Activated CD4-positive, alpha-beta T cell treated with anti-CD3 and anti-CD28 coated beads for 24 hours (primary cell): ENCODE measurements at places on chromosomes 4 and X.

- no peak for DNase-seq
Observed at GRCh38 chr4:105683038-105683437, 25.5 kb downstream of the INTS12 start.

- DNase-seq: no peak
Observed at GRCh38 chr4:185708348-185708747, 103.6 kb downstream of the SORBS2 start.

- DNase-seq: no peak
Observed at GRCh38 chr4:139084804-139085093, 69.2 kb downstream of the NOCT start.

GRCh38 chr4:74578329-74578728, 133.4 kb downstream of the AREG start:
- no peak for DNase-seq

DNA sequence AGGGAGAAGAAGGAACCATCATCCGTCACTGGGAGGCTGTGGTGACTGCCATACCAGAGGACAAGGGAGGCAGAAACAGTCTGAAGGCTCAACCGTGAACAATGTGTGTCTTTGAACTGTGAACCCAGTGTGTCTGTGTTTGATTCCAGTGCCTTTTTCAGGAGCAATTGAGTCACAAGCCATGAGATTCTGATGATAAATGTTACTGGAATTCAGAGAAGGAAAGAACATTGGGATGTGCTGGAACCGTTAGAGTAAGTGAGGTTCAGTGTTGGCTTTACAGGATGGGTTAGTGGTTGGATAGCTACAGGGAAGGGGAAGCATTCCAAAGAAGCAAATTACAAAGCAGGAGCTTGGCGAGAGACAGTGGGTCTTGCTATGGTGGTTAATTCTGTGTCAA, 464.4 kb downstream of the TRIML1 start:
- no peak for DNase-seq

DNA sequence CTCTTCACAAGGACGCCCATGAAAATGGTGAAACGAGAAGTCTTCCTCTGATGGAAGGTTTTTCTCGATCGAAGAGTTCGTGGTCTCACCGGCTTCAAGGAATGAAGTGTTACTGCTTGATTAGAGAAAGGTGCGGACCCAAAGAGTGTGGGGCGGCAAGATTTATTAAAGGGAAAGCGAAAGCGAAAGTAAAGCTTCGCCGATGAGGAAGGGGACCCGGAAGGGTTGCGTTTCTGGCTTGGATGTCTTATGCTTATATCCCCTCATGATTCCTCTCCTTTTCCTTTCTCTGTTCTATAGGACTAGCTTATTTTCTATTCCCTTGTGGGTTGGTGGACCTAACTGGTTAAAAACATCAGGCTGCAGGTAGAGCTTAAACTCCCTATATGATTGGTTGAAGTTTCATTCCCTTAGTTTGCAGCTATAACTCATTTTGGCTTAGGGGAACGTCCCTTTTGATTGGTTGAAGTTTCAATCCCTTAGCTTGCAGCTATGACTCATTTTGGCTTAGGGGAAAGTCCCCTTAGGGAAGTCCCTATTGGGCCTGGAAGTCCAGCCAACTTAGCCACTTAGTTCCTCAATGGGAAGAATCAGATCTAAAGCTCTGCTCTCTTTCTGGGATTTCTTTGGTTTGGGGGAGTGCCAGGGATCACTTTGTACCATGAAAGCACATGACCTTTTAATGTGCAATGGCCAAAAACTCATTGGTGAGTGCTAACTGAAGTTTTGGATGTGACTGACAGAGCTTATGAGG, 1025.0 kb upstream of the PCDH10 start:
- no peak for DNase-seq

DNA sequence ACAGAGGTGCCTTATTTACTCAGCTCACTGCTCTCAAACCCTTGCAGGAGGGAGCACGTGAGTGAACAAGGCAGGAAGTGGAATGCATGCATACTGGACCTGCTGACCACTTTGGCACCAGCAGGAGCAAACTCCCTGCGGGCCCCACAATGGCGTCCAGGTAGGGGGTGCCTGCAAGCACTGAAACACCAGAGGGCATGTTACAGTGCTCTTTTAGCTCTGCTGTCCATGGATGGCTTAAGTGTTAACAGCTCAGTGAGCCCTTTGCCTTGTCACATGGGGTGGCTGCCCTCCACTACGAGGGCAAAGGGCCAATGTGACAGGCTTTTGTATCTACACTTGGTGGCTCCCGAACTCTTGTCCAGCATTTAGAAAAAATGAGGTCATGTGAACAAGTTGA, 199.5 kb upstream of the UGT8 start:
- DNase-seq: no peak

DNA sequence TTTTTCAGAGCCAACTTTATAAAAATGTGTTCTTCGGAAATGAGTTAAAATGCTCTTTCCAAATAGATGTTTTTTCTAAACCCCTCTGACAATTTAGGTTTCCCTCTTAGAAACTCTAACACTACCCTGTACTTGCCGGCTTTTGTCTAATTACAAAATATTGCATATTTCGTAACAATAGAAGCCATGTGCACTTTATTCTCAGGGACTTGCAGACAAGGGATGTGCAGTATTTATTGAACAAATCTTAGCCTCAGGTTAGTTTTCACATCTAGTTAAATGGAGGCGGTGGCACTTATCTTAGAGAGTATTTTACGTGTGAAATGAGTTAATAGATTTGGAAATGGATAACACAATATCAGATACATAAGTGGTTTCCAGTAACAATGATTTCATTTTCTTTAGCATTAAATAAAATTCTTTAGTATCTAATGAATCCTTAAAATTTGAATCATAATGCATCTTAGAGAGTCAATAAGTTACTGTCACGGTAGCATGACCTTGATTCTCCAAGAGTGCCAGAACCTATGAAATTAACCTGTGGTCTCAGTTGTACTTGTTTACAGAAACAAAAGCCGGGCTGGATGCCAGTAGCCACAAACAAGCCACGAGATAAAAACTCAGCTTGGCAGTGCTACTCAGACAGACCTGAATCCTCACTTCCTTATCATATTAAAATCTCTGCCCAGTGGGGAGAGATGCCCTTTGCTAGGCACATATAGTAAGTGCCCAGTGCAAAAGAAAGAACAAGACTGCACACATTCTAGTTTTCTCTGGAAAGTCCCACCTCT, 772 bp upstream of the PABPC4L start:
- no peak for DNase-seq

GRCh38 chr4:5758741-5759140, 47.7 kb downstream of the EVC start:
- peak; percentile 28 for DNase-seq

GRCh38 chrX:130848763-130849162, 54.2 kb downstream of the ENOX2 start:
- no peak for DNase-seq

GRCh38 chr4:172147687-172148086, 334.5 kb downstream of the GALNTL6 start:
- no peak for DNase-seq

DNA sequence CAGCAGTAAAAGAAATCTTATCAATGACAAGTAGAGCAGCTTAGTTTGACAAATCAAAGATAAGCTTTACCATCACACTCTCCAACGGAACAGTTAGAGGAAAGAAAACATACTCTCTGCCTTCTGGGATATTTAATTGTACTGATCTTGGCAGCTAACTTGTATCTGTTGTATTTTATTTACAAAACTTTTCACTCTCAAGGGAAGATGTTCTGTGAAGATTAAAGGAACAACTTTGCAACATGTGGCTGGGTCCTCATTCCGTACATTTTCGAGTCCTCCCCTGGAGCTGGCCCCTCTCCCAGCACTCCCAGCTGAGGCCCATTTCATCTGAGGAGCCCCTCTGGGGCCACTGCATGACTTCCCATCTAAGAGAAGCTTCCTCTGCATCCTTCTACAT, 74.4 kb downstream of the RPS3A start:
- no peak for DNase-seq

DNA sequence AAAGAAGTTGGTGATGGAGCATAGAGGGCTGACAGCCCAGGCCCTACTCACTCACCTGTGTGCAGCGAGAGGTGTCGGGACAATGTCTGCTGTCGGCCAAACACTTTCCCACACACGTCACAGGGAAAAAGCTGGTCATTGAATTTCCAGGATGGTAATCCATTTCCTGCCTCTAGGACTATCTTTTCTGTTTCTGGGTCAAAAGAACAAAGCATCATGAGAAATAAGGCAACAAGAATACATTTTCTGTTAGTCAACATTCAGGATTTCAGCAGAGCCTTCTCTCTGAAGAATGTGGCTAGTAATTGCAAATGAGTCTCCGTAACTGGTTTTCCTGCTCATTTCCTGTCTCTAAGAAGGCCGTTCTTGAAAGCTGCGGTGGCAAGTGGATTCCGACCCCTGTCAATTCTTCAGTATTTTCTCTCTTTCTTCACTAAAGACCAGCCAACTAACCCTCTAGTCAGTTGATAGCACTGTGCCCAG, 99.4 kb downstream of the C4orf51 start:
- DNase-seq: no peak

DNA sequence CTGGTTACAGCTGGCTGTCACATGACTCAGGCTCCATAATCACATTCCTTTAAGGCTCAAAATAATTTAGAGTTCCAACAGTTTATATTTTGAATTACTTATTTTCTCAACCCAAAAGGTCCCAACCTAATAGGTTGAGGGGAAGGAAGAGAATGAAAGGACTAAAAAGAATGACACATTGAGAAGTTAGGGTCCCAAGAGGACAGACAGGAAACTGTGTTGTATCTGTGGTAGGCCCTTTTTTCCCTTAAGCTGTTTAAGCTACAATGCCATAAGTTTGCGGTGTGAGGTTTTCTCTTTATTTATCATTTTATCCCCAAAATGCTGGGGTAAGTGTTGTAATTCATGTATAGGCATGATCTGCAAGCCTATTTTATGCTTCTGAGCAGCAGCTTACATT, 290.2 kb downstream of the ZNF674 start:
- no peak for DNase-seq

DNA sequence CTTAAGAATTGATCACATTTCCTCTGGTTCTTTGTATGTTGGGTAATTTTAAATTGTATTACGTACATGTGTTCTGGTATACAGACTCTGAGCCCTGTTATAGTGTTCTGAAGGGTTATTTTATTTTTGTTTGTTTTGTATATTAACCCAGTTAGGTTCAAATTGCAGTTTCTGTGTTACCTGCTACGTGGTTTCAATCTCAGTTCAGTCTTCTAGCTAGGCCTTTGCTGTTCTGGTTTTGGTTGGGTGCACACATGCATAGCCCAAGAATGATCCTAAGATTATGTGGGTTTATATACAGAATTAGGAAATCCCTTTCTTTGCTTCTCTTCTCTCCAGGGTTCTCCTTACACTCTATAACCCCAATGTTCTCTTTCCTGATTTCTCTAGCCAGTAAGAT, 161.0 kb downstream of the PPP1R2C start:
- no peak for DNase-seq

DNA sequence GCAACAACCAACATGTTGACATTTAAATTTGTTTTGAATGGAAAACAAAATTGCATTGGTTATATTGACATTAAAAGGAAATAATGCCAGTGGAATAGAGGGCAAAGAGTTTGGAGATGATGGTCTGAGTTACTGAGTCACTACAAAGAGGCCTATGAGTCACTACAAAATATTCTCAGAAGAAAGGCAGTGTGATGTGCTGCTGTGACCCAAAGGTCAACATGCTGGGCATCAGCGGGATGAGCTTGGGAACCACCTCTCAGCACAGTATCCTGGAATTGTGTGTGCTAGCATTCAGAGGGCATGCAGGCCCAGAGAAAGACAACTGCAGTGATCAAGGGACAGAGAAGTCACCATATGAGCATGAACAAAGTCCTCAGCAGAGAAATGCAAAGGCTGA, 2.8 kb downstream of the CMC4 start:
- no peak for DNase-seq

GRCh38 chrX:110161361-110161686, 156.6 kb downstream of the AMMECR1 start:
- no peak for DNase-seq

DNA sequence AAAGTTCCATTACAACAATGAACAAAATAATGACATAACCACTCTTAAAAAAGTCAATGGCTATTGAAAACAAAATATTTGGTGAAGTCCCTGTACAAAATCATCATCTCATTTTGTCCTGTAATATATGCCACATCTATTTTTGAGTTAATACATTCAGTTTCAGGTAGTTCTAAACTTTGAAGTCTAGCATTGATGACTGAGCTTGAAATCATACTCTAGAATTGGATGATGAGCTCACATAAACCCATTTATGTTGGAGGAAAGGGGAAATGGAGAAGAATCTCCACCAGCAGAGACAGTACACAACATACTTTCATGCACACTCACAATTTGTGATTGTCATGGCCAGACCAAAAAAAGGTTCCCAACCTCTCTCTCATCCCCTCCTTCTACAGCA, 371.1 kb upstream of the NR3C2 start:
- no peak for DNase-seq

DNA sequence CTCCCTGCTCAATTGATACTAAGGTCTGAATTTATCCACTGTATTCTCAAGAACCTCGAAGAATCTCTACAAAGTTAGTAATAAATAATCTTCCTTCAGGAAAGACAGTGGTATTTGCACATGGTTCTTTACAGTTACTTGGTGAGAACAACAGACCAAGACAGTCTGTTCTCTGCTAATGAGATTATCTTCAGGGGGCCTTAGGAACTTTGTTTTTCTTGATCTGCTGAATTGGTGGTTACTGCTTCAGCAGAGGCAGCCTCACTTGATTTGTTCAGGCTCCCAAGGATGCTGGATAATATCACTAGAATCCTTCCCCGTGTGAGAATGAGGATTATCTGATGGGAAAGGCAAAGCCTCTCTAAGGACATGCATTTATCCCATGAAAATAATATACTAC, 64.8 kb downstream of the CBR4 start:
- no peak for DNase-seq

DNA sequence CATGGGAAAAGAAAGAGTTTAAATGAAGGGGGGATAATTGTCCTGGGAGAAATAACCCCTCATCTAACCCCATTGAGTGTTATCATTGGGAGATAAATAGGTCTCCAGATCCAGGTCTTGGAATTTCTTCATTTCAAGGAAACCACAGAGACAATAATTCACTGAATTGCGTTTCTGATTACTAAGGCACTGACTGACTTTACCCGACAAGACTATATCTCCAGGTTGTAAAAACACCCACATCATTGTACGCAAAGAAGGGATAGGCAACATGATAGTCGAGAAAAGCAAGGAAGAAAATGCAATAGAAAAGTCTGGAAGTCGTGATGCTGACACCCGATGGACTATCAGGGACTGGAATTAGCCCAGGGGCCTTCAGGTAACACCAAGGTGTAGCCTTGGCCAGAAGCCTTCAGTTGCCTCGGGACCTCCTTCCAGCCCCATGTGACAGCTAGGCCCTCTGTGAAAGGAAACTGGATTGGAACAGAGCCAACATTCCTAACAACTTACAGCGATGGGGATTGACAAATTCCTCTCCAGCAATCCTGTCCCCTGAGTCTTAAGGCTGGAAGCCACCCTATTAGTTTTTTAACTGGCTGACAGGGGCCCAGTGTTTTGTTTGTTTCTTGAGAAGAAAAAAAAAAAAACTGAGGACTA, 46.5 kb upstream of the RAB9B start:
- no peak for DNase-seq

DNA sequence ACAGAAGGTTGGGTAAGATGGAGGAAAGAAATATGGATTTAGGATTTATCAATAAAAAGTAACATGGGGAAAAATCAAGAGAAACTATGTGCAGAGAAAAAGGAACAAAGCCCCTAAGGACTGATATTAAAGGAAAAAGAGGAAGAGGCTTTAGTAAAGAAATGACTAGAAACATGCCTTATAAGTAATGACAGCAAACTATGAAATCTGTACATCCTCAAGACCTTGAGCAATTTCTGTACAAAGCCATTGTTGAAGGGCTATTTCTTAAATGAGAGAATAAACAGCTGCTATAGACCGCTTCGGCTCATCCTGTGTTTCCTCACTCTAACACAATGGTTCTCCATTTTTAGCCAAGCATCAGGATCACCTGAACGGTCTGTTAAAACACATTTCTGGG, 180.3 kb upstream of the ATOH1 start:
- no peak for DNase-seq
